Esophagus muscularis mucosa (tissue), 4 donors: ENCODE measurements at places on chromosomes 3 and 15. TPM values are rescaled to one million over a fixed set of nuclear protein-coding genes. Genes with fewer than 3 reads are reported as not detected.

LHFPL4 gene
- total RNA-seq = 0.13 TPM

DNA sequence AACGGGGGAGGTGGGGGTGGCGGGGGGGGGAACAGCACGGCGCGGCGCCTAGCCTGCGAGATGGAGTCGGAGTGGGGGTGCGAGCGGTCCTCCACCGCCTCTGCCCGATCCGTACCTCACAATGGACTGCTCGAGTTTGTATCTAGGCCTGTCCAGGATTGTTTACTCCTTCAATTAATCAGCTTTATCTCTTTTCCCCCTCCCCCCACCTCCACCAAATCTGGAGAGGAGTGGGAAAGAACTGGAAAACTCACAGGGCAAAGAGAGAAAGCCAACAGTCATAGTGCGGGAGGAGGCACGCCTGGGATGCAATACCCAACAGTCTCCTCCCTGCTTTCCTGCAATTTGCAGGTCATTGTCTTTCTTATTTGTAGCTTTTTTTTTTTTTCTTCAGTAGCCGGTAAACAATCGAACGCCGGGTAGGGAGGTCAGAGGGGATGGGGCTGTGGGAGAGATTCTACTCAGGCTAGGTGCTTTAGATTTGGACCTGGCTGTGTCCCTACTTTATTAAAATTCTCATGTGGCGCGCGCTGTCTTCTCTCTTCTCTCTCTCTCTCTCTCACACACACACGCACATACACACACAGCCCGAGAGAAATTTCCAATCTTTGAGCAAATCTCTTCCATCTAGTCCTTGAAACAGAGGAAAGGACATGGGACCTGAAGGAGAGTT is 6.9 kb upstream of the MEIS2 start:
- no peak for DNase-seq

GTF2A2 gene
- total RNA-seq = 52.3 TPM

DNA sequence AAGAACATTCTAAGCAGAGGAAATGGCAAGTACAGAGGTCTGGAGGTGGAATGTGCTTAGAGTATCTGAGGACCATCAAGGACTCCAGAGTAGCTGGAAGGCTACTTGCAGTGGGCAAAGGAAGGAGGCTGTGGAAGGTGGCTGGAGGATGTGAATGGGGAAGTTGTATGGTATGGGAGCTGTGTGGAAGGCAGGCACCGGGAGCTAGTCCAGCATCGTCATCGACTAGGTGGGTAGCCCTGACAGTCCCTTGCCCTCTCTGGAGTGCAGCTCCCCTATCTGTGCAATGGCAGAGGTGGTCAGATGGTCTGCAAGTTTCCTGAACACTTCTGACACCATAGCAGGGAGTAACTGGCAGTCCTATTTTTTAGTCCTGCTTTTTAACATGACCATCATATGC is 19.3 kb downstream of the CCDC13 start:
- no peak for DNase-seq

- no peak for DNase-seq
These were observed at the start of gene GCHFR for GRCh38 chr15:40763801-40764628. Gene GCHFR (plus strand): TSS chr15:40764068. CDS start chr15:40764181, 113 bp downstream.

DNA sequence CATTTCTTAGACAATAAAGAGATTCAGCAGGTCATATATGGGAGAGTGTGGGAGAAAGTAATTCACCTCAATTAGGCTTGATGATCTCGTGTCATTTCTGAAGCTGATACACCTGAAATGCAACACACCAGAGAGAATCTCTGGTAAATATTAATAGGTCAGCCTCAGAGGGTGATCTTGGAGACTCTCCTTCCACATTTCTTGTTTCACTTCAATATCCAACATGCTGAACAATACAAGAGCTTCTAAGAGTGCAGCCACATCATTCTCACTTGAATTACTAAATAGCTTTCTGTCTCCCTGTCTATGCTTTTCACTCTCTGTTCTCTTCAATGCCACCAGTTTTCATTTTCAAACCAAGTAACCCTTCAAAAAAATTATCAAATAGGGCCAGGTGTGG is 71.1 kb upstream of the GK5 start:
- DNase-seq = no peak

DNA sequence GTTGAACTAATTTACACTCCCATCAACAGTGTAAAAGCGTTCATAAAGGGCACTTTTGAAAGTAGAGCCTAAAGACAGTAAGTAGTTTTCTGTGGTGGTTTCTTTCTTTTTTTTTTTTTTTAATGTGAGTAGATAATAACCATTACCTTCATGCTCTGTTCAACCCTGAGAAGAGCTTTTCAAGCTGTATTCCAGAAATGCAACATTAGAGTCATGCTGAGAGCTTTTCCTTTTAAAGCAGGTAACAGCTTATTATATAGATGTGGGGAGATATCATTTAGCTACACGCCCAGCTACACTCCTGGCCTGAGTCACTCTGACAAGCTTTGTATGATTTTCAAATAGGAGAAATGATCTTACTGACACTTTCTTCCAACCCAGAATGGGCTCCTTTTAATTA is 96.2 kb upstream of the ARHGEF26 start:
- no peak for DNase-seq
